Smooth muscle cell of bladder (primary cell): ENCODE measurements at places on chromosomes 5 and 9. TPM values are rescaled to one million over a fixed set of nuclear protein-coding genes. Genes with fewer than 3 reads are reported as not detected.

LMX1B gene
- not detected in 2 replicates for total RNA-seq

CEP120 gene
- 13.6 and 16.6 TPM in 2 replicates for total RNA-seq

UGT3A2 gene
- not detected in 2 replicates for total RNA-seq

PCDHGA3 gene
- total RNA-seq, result 0.85 and 1.4 TPM in 2 replicates

GFRA3 gene
- total RNA-seq, result not detected in 2 replicates

MAP1B gene
- total RNA-seq, result 29.7 and 49.3 TPM in 2 replicates
